ENCODE measurements at places on chromosomes 2 and 18. TPM values are rescaled to one million over a fixed set of nuclear protein-coding genes. Genes with fewer than 3 reads are reported as not detected.

The ATOH8 gene
- total RNA-seq, result 19.0 TPM

The VIT gene
- total RNA-seq, result 0.77 TPM

The EMILIN1 gene
- 251 TPM for total RNA-seq

The IL1R1 gene
- total RNA-seq, result 110 TPM

The C18orf54 gene
- total RNA-seq, result 3.3 TPM

The EPHA4 gene
- total RNA-seq, result 12.8 TPM

The DUSP19 gene
- 5.1 TPM for total RNA-seq

The C2orf15 gene
- under 0.01 TPM for total RNA-seq

The MC5R gene
- total RNA-seq, result not detected

The PARD6G gene
- total RNA-seq, result 2.1 TPM

The HMSD gene
- 0.83 TPM for total RNA-seq

Data from fibroblast of lung (primary cell).